Immature natural killer cell (primary cell): ENCODE measurements at places on chromosomes 16 and 17. TPM values are rescaled to one million over a fixed set of nuclear protein-coding genes. Genes with fewer than 3 reads are reported as not detected.

The GLP2R gene
- polyA plus RNA-seq: not detected

The MMD gene
- polyA plus RNA-seq: 8.1 TPM

The TBC1D3 gene
- polyA plus RNA-seq: not detected

The MILR1 gene
- not detected for polyA plus RNA-seq

The GCGR gene
- not detected for polyA plus RNA-seq

DNA sequence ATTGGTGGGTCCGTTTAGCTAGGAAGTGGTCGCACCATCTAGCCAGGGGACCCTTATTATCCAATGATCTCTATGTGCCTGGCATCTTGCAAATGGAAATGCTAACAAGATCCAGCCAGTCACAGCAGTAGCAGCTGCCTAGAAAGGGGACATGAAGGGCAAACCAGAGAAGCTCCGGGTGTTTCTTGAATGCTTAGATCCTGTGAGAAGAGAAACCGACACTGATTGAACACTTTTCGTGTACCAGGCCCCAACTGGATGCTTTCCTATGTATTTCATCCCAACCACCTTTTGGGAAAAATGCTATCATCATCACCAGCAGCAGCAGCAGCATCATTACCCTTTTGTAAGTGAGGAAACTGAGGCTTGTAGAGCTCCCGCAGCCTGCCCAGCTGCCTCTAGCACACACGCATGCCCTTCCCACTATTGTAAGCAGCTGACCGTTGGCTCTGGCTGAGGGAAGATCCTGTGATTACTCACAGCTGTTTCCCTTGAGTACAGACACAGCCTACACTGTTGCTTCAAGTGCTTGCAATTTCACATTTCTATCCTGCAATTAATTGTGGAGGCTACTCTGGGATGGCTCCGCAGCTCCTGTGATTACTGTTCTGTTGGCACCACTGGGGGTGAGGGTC is 180.7 kb upstream of the CACNG5 start:
- DNase-seq: no peak

DNA sequence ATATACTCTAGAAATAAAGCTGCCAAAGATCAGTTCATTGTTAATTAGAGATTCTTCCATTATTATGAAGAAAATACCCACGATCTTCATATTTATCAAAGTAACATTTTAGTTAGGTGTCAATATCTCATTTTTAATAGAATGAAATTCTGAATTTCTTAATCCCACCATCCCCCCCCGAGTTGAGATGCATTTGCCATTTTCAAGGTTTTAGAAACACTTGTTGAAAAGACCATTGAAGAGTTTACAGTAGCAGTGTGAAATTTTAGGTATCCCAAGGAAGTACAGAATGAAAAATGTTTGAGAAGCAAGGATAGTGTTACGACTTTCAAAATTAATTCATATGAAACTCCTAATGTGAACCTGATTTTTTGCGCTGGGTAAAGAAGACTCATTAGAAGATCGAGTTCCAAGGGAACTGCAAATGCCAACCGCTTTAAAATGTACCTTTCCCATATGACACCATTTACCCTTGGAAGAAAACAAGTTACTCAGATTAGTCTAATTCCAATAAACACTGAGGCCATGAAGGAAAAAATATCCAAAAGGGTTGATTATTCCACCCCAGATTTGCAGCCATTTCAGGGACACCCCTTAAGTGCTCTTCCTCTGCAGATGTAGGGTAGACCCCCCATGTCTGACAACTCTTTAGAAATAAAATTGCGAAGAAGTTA is 731 bp downstream of the IKZF3 start:
- no peak for DNase-seq

GRCh38 chr17:27569884-27570577 is 61.0 kb upstream of the LGALS9 start:
- no peak for DNase-seq

GRCh38 chr16:4557973-4558372 is 1.8 kb downstream of the C16orf96 start:
- no peak for DNase-seq

- DNase-seq: no peak
Observed at GRCh38 chr17:1940810-1941185, 84.3 kb downstream of the RTN4RL1 start.
